D721Med (cell line): ENCODE measurements at places on chromosomes 6 and 20.

DNA sequence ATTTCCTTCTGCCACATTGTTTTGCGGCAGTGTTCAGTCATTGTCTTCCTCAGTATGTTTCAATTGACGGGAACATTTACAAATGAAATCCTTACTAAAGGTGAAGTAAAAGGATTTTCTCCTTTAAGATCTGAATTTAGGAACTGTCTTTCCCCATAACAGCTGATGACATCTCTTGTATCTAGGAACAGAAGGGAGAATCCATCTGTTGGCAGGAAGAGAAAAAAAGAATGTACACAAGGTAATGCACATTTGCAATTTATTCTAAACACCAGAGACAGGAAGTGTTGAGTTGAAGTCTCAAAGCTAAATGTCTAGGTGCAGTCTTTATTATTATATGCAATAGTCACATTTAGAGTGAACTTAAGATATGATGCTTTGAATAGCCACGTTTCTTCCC lies 334.5 kb downstream of the HDGFL1 start:
- no peak for DNase-seq

- DNase-seq = no peak
Measured at GRCh38 chr20:13839421-13840092, 54.7 kb downstream of the NDUFAF5 start.

DNA sequence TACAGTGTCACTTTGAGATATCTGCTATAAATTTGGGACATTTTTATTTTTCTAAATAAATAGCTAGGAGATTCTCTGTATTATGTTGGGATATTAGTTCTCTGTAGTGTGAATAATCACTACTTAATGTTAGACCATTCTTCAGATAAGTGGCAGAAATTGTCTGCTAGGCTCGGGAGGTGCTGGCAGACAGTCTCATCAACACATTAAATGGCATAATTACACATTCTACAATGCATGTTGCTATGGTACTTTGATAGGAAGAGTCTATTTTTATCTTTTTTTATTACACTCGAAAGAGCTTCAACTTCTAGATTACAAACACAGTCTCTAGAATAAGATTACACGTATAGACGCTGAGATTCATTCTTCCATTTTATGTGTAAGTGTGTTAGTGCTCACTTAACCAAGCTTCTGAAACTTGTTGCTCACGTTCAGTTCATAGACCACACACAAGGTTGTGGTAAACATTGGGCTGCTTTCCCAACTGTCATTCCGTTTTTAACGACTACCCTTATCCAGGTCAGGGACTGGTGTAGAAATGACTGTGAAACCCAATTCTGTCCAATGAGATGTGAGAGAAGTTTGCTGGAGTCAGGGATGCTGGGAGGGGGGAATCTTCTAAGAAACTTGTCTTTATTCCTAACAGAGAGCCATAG lies 78.6 kb downstream of the TPBG start:
- DNase-seq = no peak

DNA sequence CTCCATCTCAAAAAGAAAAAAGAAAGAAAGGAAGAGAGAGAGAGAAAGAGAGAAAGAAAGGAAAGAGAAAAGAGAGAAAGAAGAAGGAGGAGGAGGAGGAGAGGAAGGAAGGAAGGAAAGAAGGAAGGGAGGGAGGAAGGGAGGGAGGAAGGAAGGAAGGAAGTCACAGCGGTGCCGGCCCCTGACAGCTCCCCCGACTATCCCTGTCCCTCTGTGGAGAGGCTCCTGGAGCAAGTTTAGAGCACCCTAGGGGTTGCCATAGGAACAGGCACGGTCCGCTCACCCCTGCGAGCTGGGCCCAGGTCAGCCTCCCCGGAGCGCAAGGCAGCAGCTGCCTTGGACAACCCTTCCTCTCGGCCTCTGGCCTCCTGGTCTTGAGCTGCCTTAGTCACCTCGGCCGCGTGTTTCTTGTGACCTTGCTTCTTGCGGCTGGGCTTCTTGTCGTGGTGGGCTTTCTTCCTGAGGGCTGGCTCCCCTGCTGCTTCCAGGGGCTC lies 6.8 kb downstream of the BNIP5 start:
- no peak for DNase-seq

DNA sequence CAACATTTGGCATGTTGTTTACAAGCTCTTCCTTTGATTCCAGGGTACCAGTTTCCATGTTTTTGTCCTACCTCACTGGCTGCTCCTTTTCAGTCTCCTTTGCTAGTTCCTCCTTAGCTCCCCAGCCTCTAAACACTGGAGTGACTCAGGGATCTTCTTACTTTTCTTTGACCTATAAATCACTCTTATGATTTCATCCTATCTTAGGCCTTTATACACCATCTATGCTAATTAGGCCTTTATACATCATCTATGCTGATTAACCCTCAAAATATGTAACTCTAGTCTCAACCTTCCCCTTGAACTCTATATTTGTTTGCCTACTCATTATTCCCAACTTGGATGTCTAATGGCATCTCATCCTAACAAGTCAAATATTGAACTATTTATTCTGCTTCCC lies 9.5 kb downstream of the TMEM30A start:
- DNase-seq = no peak

DNA sequence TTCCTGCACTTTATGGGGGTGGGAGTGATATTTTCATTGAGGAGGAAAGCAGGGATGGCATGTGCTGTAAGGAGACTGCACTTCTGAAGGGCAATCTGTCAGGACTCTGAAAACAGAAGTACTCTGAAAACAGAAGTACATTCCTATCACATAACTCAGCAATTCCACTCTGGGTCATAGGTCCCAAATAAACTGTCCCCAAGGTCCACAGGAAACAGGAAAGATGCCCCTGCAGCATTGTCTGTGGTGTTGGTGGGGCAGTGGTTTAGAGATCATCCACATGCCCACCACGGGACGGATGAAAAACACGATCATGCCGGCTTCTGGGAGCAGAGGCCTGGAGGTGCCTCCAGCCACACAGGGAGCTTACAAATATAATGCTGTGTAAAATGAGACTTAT lies 150.3 kb downstream of the OTOR start:
- no peak for DNase-seq

- DNase-seq = no peak
Measured at GRCh38 chr20:37543828-37544227, 16.2 kb upstream of the BLCAP start.

- DNase-seq = no peak
Measured at GRCh38 chr6:104928141-104928540, 28.8 kb upstream of the LIN28B start.

DNA sequence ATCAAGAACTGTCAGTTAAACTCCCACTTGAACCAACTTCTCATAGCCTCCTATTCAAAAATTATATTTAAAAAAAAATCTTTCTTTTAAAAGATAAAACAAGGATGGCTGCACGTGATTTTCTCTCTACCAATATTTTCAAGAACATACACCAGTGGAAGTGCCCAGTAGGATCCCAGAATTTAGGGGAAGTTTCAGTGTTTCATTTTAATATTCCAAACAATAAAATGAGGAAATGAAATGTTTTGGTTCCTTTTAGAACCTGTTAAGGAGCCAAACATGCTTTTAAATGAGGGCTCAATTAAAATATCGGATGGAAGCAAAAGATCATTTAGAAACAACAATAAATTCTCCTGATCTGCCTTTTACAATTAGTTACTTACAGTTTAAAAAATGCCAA lies 26.4 kb upstream of the PRELID3B start:
- DNase-seq = no peak

DNA sequence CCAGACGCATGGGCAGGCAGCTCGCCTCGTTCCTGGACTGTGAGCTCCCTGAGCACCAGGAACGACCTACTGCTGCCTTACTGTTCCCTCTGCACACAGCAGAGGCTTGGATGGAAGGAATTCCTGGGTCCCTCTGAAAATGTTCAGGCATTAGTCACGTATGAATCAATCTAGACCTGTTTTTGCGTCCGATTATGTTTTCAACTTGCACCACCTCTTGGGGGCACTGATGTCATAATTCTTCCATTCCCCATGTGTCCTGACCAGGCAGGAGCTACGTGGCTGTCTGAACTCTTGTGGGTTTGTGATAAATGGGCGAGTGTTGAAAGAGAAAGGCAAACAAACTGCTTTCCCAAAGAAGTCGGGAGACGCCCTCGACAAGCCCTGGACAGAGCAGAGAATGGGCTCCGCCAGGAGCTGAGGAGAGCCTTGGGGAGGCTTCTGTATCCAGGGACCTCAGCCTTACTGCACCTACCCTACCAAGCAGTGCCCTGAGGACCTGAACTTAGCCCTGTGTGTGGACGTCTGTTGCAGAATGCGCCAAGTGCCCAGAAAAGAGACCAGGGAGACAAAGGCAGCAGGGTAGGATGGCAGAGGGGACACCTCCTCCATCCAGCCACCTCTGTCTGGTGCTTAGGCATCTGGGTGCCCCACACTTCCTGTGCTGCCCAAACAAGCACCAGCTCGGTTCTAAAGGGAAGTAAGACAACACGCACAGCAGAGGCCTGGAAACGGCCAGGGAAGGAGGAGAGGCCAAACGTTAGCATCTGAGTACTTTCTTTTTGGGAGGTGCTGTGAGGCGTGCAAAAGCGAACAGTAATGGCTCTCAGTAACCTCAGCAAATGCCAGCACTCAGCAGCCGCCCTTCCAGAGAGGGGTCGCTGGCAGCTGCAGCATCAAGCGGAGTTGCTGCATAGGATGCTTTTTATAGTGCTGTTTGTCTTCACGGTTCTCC lies 124.2 kb downstream of the LY86 start:
- DNase-seq = no peak

- no peak for DNase-seq
Measured at GRCh38 chr20:18019068-18019467, 38.6 kb downstream of the OVOL2 start.

GRCh38 chr20:14481863-14482262 lies 144.5 kb upstream of the FLRT3 start:
- no peak for DNase-seq

- DNase-seq = no peak
Measured at GRCh38 chr6:30741063-30741779, 1.3 kb downstream of the FLOT1 start.

GRCh38 chr20:37567331-37567665 lies 39.6 kb upstream of the BLCAP start:
- DNase-seq = no peak

DNA sequence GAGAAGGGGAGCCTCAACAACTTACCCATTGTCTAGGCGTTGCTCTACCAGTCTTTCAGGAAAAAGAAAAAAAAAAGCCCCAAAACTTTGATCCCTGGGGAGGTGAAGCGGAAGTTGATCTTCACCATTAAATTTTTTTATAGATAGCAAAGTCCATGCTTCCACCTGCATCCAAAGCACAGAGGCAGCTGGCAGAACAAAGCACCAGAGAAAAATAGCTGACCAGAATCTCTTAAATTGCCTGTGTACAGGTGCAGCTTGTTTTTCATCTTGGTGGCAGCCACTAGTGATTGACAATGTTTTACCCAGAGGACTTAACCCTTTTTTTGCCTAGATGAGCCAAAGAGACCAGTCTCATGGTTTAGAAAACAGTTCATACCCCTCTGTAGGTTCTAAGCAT lies 86.0 kb downstream of the MYB start:
- DNase-seq = no peak

GRCh38 chr20:32538526-32538939 lies 46.6 kb downstream of the NOL4L start:
- no peak for DNase-seq

DNA sequence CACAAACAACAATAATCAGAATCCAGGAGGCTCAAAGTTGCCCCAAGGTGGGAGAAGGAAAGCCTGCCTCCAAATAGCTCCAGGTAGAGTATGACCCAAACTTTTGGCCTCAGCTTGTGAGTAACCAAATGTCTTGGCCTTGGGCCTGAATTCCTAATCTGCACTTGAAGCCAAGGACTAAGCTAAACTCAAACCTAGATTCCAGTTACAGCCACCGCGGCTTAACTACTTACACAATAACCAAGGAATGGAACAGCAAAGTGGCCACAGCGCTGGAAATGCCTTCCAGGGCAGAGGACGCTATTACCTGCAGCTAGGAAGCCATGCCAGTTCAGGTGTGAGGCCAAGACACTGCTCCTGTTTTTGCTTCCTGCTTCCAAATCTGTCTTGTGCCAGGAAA lies 4.6 kb downstream of the NINL start:
- DNase-seq = no peak

- DNase-seq = no peak
Measured at GRCh38 chr6:41675176-41675775, 37.0 kb downstream of the MDFI start.
